ENCODE measurements at places on chromosomes 4 and X.

- no peak for DNase-seq
These were observed 696 bp downstream of the SCRG1 start for GRCh38 chr4:173398220-173398619.

- no peak for DNase-seq
These were observed 87.1 kb upstream of the PUDP start for GRCh38 chrX:7235071-7235470.

DNA sequence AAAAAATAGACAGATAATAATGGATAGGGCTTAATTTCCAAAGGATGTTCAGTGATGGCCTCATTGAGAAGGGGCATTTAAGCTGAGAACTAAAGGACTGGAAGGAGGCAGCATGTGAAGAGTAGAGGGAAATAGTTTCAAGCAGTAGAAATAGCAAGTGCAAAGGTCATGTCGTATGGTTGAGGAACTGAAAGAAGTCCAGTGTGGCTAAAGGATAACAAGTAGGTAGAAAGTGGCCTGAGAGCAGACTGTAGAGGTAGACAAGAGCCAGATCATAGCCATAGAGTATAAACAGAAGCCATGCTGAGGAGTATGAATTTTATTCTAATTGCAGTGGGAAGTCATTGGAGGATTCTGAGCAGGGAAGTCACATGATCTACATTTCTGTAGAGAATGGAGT is 72.3 kb downstream of the GRIA3 start:
- peak; percentile 7 for DNase-seq

GRCh38 chrX:111520506-111520905 is 9.1 kb downstream of the SERTM2 start:
- DNase-seq = no peak

- DNase-seq = no peak
These were observed 107.4 kb upstream of the PITX2 start for GRCh38 chr4:110730318-110730717.

- DNase-seq = no peak
These were observed 183.3 kb downstream of the KDR start for GRCh38 chr4:54941994-54942552.

DNA sequence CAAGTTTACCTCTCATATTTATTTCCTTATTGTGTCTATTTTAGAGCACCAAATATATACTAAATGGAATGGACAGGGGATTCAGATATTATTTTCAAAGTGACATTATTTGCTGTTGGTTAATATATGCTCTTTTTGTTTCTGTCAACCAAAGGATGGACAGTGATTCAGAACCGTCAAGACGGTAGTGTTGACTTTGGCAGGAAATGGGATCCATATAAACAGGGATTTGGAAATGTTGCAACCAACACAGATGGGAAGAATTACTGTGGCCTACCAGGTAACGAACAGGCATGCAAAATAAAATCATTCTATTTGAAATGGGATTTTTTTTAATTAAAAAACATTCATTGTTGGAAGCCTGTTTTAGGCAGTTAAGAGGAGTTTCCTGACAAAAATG is 6.2 kb downstream of the FGB start:
- DNase-seq = no peak

- no peak for DNase-seq
These were observed 39.1 kb upstream of the TMEM184C start for GRCh38 chr4:147578051-147578476.

DNA sequence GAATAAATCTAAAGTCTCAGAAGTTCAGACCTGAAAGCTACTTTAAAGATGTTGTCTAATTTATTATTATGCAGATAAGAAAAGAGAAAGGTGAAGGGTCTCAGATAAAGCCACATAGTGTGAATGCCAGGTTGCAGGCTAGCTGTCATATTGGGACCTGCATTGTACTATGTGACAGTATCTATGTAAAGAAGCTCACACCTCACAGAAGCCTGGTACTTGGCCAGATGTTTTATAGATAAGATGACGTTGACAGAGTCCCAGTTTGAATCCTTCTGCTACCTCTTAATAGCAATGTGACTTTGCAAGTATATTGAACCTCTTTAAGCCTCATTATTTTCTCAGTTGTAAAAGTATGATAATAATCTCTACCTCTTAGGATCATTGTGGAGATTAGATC is 227.0 kb downstream of the SPRY1 start:
- DNase-seq = no peak

DNA sequence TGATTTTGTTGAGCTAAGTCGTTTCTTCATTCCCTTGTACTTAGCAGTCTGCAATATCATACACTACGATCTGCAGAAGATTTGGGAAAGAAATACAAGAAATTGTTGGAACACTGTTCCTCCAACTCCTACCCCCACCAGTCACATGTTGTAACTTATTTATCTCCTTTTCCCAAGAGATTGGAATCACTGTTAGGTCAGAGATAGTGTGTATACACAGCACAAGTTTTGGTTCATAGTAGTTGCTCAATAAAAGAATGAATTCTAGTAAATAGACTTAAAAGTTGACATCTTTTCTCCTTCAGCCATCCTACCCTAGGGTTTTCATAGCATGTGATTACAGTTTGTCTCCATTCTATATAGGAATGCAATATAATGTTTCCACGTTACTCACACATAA is 68.8 kb downstream of the ARFIP1 start:
- no peak for DNase-seq

DNA sequence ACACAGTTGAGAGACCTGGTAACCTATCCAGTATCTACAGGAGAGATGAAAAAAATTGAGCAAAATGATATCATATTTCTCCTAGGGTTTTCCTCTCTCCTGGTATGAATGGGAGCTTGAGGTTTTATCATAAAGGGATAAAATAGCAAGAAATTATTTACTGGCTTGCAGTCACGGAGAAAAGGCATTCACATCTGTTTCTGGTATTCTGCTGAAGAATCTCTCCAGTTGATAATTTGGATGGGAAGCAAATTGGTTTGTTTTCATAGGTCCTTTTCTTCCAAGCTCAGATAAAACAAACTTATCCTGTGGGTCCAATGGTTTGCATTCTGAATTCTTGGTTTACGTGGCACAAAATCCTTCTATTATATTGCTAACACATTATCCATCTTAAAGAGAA is 83.1 kb upstream of the GYPA start:
- DNase-seq = no peak

DNA sequence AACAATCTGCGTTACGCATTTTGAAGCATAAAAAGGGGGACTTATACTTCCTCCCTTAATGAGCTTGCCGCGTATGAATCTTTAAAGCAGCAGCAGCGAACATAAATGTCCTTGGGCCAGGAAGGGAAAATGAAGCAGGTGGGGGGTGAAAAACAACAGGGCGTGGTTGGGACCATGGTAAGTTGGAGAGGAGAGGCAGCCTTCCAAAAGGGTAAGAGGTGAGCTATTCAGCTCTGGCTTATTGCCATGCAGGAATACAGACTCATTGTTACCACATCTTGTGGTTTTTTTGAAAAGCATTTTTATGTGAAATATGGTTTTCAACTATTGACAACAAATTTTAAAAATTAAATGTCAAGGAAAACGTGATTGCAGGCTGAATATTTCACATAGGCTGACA is 710.7 kb upstream of the FAM241A start:
- DNase-seq = no peak

DNA sequence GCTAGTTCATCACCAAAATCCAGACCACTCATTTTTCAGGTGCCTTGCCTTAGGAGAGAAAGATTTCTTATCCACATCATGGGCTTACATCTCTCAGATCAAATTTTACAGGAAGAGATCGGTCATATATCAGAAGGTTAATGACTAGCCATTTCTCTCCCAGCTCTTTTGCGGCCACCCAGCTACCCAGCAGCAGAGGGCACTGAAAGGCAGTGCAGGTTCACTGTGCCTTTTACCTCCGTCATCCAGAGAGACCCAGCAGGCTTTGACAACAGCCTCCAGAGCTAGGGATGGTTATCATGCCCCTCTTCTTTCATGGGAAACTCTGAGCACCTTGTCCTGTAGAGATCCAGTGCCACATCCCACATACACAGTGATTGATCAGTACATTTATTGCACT is 384.8 kb downstream of the AFF2 start:
- no peak for DNase-seq

GRCh38 chr4:181502611-181503010 is 740.6 kb upstream of the TENM3 start:
- no peak for DNase-seq

DNA sequence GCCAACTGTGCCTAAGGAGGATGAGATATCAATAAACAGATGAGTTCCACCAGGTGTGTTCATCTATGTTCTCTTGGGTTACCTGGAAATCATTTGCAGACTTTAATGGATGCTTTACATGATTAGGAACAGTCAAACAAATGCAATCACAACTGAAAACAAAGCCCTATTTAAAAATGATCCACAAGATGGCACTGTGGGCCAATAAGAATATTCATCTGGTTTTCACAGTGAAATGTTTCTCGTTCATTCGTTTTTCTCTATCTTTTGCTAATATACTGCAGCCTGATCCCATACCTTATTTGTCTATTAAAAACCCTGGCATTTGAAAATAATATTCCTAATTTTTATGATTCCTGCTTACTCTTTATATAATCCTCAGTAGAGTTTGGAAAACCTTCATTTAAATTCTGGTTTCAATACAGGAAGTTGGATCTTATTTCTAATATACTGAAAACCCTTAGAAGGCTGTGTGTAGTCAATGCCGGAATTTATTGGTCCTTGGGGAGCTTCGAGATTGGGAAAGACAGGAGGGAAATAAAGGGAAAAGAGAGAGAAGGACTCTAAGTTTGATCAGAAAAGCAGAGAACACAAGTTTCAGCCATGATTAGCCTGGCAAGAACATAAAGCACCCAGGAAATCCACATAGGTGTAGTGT is 63.8 kb upstream of the TAPT1 start:
- DNase-seq = peak; percentile 35

DNA sequence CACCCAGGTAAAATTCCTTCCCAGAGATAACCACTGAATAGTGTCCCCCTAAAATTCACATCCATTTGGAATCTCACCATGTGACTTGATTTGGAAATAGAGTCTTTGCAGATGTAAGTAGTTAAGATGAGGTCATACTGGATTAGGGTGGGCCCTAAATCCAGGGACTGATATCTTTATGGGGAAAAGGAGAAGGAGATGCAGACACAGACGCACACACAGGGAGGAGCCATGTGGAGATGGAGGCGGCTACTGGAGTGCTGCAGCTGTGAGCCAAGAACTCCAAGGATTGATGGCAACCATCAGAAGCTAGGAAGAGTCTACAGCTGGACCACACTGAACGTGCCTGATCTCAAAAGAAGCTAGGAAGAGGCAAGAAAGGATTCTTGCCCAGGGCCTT is 96.6 kb upstream of the SRD5A3 start:
- no peak for DNase-seq

GRCh38 chr4:79445371-79445781 is 37.3 kb upstream of the GK2 start:
- no peak for DNase-seq

- no peak for DNase-seq
These were observed 20.9 kb downstream of the KLB start for GRCh38 chr4:39427520-39428114.

- DNase-seq = no peak
These were observed 17.3 kb downstream of the TBC1D14 start for GRCh38 chr4:6926681-6927478.

Measured in GM13976 (cell line).